Right lobe of liver (tissue), 6 donors: ENCODE measurements at places on chromosomes 3 and 15. TPM values are rescaled to one million over a fixed set of nuclear protein-coding genes. Genes with fewer than 3 reads are reported as not detected.

Gene TGM4
- total RNA-seq = not detected

Gene DNAJC17
- 13.5 TPM for total RNA-seq

Gene CLRN1
- total RNA-seq = not detected

Gene ECE2
- total RNA-seq = not detected

Gene BCL2A1
- total RNA-seq = 1.00 TPM

Gene ZBTB38
- 58.3 TPM for total RNA-seq

Gene FES
- total RNA-seq = 17.6 TPM

Gene SYNPR
- total RNA-seq = not detected

Gene COPG1
- total RNA-seq = 128 TPM

Gene FSD2
- total RNA-seq = not detected

DNA sequence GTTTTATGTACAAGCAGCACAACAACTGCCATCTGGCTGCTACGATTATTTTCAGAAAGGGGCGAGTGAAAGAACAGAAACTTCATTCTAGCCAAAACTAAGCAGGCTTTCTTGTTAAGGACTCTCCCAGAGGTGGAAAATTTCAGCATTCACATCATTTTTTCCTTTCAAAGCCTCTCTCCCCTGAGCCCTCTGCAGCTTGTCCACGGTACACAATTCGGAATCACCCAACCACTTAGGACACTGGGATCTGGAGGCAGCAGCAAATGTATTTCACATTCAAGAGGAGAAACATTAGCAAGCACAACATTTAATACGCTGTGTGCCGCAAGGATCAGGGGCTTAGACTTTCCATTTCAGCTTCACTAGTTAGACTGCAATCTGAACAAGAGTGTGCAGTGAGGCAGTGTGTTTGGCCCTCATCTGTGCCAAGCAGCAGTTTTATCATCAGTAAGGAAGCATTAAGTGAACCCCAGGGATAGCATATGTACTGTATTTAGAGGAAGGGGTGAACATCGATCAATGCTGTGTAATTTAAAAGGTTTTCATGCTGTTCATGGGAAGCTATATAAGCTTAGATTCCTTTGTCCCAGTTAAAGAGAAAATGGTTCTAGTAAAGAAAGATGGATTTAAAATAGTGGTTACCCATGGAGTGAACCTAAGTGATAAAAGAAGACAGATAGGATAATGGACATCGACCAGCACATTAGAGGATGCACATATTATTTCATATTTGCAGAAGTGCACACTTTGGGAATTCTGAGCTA lies 504.9 kb downstream of the TBL1XR1 start:
- DNase-seq = no peak
- no peaks in the 10 kb centered on the region for H3K4me1 ChIP-seq
- no peaks in the 10 kb centered on the region for H3K36me3 ChIP-seq
- H3K27ac ChIP-seq = no peak overlapping the region
- no peak overlapping the region for H3K4me3 ChIP-seq

GRCh38 chr3:140822401-140823047 lies 119.1 kb upstream of the SLC25A36 start:
- H3K27ac ChIP-seq = no peak overlapping the region
- no peaks in the 10 kb centered on the region for H3K27me3 ChIP-seq
- no peak overlapping the region for H3K4me3 ChIP-seq
- DNase-seq = no peak
- no peaks in the 10 kb centered on the region for H3K36me3 ChIP-seq

DNA sequence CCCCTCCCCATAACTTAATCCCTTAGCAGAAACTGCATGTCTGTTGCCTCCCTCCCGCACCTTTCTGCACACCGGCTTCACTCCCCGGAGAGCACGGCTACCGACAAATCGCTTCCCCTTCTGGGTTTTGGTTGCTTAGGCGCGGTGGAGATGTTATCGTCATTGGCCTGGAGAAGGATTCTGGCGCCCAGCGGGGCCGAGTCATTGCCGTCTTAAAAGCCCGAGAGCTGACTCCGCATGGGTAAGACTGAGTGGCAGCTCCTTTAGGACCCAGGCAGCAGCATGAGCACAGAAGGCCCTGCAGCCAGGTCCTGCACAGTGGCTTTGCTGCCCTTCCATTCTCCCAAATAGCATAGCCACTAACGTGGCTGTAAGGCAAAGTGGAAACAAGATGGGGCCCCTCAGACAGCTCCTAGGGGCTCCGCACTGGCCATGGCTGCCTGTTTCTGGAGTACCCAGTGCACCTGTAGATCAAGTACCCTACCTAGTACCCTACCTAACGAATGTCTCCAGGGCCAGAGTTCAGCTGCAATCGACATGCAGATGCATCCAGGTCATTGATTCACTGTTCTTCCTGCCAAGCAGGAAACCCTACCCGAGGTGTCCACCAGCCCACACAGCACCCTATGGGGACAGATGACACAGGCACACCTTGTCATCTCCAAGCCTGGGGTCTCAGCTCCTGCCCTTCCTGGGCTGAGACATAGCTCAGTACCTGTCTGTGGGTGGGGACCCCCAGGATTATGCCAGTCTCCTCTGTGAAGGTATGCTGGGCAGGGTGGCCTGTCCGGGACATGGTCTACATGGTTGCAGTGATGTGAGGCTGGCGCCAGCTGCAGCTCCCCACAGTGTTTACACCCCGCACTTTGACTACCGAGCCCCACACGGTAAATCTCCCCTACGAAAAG lies 147.6 kb downstream of the LRRK1 start:
- no peak overlapping the region for H3K27ac ChIP-seq
- H3K4me3 ChIP-seq = no peak overlapping the region
- H3K36me3 ChIP-seq = no peaks in the 10 kb centered on the region

DNA sequence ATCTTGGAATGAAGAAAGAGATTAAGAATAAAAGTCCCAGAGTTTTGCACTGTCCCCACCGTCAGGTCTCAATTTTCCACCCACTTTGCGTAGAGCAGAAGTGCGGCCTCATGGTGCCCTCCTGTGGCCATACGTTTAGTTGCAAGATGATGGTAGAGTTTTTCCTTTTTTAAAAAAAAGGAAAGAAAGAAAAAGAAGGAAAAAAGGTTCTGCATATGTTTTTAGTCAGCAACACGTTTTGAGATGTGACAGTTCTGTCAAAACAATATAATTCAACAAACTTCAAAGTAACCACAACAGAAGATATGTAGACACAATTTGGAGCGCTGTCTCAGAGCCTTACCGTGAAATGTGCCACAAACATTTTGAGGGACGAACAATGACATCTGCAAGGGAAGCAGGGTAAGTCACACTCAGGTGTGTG lies 24.6 kb downstream of the EBLN2 start:
- H3K4me1 ChIP-seq = no peaks in the 10 kb centered on the region
- DNase-seq = no peak
- H3K27me3 ChIP-seq = no peaks in the 10 kb centered on the region
- H3K36me3 ChIP-seq = no peaks in the 10 kb centered on the region

DNA sequence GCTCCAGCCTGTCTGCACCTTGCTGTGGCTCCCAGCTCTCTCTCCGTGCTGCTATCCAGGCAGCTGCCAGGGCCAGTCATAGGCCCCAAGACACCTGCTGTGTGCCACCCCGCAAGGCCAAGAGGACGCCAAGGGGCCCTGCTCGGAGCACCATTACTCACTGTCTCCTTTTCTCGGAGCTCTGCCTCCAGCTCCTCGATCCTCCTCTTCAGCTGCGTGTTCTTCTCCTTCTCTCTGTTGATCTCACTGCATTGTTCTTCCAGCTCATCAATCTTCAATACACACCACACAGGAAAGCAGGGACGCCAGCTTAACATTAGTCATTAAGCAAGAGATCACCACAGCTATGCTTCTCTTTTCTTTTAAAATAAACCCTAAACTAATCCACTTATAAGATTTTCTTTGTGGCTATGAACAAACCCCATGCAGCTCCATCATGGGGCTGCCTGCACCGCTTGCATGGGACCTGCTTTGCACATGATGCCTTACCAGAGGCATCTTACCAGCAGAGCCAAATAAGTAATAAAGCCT lies 42.6 kb downstream of the WHAMM start:
- H3K4me3 ChIP-seq = no peak overlapping the region
- no peak overlapping the region for H3K27ac ChIP-seq
- H3K4me1 ChIP-seq = peaks cover 17% of the 10 kb centered on the region
- no peak for DNase-seq

- no peaks in the 10 kb centered on the region for H3K27me3 ChIP-seq
- no peaks in the 10 kb centered on the region for H3K36me3 ChIP-seq
- H3K4me3 ChIP-seq = no peak overlapping the region
- no peak overlapping the region for H3K27ac ChIP-seq
- H3K4me1 ChIP-seq = peaks cover 23% of the 10 kb centered on the region
Observed at GRCh38 chr3:187963003-187963676, 190.8 kb upstream of the LPP start.

DNA sequence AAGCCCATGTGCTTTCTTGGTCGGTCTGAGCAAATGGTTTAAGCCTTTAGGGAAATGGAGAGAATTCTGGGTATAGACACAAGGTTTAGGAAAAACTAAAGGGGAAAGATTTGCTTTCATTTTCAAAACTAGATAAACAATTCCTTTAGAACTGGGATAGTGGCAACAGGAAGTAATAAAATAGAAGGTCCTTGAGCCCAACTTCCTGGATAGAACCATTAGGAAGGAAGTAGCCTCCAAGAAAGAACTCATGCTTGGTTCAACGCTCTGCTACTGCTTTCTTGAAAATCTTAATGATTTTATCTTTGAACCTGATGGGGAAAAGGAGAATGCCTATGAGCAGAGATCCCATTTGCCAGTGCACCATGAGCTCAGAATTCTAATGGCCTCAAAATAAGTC lies 147.0 kb upstream of the THRB start:
- no peak overlapping the region for H3K27ac ChIP-seq
- no peak for DNase-seq
- H3K36me3 ChIP-seq = no peaks in the 10 kb centered on the region
- H3K27me3 ChIP-seq = no peaks in the 10 kb centered on the region

DNA sequence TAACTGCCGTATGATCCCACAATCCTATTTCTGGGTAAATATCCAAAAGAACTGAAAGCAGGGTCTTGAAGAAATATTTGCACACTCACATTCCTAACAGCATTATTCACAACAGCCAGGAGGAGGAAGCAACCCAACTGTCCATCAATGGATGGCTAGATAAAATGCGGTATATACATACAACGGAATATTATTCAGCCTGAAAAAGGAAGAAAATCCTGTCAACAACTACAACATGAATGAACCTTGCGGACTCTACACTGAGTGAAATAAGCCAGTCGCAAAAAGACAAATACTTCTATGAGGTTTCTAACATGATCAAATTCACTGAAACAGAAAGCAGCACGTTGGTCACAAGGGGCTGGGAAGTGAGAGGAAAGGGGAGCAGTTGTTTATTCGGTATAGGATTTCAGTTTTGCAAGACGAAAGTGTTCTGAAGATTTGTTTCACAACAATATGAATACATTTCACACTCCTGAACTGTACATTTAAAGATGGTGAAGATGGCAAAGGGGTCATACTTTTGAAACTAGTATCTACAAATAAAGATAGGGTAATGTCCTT lies 6.2 kb downstream of the DLG1 start:
- no peak overlapping the region for H3K4me3 ChIP-seq
- no peaks in the 10 kb centered on the region for H3K4me1 ChIP-seq
- DNase-seq = no peak
- no peaks in the 10 kb centered on the region for H3K27me3 ChIP-seq
- no peaks in the 10 kb centered on the region for H3K36me3 ChIP-seq
